ENCODE measurements at places on chromosomes 3 and 15.

- no peak for DNase-seq
These were observed 6.3 kb downstream of the ZNF774 start for GRCh38 chr15:90358124-90359033.

- no peak for DNase-seq
These were observed 313.3 kb downstream of the SATB1 start for GRCh38 chr3:18111796-18112232.

DNA sequence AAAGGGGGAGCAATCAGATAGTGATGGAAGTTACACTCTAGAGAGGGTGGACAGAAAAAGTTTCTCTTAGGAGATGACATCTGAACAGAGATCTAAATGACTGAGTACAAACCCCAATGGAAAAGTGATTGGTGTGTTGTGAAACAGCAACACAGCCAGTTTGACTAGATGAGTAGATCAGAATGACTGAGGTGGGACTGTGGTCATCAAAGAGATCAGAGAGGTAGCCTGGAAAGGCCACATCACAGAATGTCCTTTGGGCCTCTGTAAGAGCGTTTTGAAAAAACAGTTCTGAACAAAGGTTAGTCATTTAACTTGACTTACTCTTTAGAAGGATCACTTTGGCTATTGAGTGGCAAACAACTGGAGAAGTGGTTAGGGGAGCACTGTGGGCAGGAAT, 10.6 kb downstream of the LRRC58 start:
- no peak for DNase-seq

DNA sequence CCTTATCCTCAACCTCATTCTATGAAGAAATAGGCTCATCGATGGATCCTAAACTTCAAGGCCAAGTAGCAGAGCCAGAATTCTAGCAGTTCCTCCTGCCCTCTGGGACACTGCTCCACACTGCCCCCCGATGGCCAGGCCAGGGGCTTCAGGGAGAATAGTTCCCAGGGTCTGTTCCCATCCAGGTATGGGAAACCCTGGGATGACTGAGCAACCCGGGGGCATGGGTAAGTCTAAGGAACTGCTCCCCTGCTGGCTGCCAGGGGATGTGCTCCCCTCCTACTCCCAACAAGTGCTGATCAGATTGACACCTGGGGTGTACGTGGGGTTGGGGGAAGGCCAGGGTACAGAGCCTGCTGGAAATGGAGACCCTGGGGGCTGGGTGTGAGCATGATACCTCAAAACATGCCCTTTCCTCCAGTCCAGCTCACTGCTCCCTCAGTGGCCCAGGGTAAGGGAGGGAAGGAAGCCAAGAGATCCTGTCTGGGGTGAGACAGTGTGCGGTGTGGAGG, 7.6 kb downstream of the ULK3 start:
- DNase-seq: peak; percentile 46

- no peak for DNase-seq
These were observed 92.4 kb downstream of the KBTBD8 start for GRCh38 chr3:67090474-67090873.
